ENCODE measurements at places on chromosomes 16 and 17. TPM values are rescaled to one million over a fixed set of nuclear protein-coding genes. Genes with fewer than 3 reads are reported as not detected.

Gene KRT20
- total RNA-seq: not detected

Gene TNFRSF13B
- total RNA-seq: not detected

Gene MT1H
- not detected for total RNA-seq

Gene CCL3
- total RNA-seq: not detected

Data from lung microvascular endothelial cell (primary cell).